ENCODE measurements at places on chromosomes 16 and 17.

GRCh38 chr17:76562734-76563148 is 22.9 kb downstream of the PRCD start:
- DNase-seq = no peak

GRCh38 chr16:68776821-68777485 is 39.9 kb downstream of the CDH1 start:
- no peak for DNase-seq

DNA sequence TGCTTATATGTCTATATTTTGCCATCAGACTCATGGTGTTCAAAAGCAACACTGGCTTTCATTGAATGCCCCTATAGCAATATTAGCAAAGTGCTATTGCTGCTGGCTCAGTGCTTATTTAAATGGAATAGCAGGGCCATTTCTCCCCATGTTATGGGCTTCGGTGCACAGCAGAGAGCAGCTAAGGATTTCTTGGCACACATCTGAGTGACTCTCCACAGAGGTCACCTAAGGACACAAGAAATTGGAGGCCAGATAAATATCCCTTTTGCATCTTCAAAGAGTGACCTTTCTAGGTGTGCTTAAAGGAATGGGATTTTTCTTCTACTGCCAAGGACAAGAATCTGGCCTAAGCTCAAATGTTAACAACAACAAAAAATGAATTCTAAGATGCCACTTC is 751.8 kb downstream of the CDH11 start:
- DNase-seq = no peak

DNA sequence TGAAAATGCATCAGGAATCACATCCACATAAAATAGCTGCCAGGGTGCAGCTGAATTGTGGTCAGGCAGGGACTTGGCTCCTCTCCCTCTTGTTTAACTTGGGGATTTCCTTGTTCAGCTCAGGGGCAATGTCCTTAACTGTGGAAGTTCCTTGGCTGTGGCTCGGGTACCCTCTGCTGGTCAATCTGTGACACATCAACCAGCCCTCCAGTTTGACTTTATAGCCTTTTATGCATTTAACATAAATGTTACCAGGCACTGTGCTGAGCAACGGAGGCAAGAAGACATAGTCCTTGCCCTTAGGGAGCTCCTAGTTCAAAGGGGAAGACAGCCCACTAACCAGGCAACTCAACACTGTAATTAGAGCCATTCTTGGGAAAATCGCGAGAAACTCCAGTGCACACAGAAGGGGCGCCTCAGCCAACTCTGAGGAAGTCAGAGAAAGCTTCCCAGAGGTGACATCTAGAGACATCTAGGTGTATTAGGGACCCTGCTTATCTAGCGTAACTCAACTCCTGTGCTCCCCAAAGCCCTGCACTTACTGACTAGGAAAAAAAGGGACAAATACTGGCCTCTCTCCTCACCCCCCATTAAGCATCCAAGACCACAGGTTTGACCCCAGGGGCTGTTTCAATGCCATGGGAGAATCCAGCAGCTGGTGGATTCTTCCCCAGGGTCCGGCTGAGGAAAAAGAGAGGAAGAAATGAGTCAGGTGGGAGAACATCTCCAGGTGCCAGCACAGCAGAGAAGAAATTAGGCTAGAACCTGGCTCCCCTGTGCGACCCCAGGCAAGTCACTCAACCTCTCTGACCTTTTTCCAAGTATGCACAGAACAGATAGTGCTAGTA is 17.3 kb upstream of the EEF2K start:
- no peak for DNase-seq

DNA sequence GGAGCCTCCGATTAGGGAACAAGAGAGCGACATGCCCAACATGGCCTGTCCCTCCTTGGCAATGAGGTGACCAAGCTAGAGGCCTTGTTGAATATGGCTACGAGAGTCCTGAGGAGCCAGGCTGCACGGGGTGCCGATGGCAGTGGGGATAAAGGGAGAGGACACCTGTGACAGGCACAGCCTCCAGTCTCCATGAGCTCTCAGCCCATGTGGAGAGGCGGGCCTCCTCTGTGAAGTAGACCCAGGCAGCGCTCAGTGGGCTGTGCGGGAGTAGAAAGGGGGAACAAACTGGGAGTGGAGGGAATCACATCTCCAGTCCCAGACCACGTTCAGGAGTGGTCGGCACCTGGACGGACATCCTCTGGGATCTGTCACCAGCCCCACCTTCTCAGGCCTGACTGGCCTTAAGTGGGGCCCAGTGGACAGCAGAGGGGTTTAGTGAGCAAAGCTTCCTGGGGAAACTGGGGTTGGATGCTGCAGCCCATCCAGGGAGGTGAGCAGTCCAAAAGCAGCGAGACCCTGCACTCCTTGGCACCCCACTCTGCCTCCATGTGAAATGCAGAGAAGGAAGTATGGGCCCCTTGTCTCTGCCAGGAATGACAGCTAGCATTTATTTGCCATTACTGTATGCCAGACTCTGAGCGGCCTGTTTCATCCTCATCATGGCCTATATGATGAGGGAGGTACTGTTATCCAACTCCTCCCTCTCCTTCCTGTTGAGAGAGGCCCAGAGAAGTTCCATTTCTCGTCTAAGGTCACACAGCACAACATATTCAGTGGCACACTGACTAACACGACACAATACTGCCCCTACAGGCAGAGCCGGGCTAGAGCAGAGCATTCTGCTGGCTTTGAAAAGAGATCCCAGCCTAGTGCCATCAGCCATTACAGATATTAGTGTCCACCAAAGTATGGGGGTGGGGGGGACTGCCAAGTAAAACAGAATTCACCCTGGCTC is 4.5 kb upstream of the TMEM92 start:
- DNase-seq = peak; percentile 55

DNA sequence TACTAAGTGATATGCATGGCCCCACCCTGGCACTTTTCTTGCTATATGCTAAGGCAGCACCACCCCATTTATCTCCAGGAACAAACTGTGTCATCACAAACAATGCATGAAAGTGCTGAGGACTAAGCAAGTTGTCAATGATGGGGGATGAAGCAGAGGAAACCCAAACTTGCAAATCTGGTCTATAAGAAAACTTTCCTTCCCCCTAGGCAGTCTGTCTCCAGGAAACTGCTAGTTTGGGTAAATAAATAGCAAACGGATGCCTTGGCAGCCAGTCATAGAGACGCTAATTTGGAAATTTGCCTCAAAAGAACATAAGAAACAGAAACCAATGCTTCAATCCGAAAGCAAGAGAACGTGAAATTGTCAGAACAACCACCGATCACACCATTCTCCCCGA is 5.6 kb upstream of the HSBP1 start:
- no peak for DNase-seq

GRCh38 chr16:4814542-4815173 is 12.2 kb upstream of the ROGDI start:
- DNase-seq = no peak

GRCh38 chr17:40956401-40957254 is 10.1 kb downstream of the KRT39 start:
- DNase-seq = no peak

DNA sequence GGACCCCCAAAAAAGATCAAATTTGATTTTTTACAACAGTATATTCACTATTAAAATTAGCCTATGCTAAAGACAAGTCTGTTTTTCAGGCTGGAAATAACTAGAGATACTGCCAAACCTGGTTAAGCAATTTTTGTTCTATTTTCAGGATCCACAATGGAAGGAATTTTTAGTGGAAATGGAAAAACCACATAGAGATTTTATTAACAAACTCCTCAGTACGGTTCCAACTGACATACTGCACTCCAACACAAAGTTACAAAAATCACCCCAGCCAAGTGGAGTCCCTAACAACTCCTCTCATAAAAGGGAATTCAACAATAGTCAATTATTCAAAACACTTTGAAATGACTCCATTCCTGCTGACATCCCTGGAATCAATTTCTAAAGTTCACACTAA is 101.6 kb upstream of the TOB1 start:
- DNase-seq = no peak

DNA sequence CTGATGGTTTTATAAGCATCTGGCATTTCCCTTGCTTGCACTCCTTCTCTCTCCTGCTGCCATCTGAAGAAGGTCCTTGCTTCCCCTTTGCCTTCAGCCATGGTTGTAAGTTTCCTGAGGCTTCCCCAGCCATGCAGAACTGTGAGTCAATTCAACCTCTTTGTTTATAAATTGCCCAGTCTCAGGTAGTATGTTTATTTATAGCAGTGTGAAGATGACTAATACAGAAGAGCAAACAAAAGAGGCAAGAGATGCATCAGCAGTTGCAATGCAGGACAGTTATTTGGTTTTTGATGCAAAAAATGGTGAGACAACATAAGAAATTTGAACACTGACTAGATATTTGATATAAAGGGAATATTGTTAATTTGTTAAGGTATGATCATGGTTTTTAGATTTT is 16.8 kb downstream of the TMEM100 start:
- no peak for DNase-seq

DNA sequence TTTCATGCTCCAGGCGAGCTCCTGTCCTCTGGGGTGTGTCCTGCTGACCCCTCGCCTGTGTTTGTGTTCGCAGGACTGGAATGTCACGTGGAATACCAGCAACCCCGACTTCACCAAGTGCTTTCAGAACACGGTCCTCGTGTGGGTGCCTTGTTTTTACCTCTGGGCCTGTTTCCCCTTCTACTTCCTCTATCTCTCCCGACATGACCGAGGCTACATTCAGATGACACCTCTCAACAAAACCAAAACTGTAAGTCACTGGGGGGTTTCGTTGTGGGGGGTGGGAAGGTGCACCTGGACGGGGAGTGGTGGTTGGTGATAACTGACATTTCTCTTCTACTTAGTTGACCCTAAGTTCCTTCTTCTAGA is 58.3 kb downstream of the ABCC1 start:
- DNase-seq = no peak

DNA sequence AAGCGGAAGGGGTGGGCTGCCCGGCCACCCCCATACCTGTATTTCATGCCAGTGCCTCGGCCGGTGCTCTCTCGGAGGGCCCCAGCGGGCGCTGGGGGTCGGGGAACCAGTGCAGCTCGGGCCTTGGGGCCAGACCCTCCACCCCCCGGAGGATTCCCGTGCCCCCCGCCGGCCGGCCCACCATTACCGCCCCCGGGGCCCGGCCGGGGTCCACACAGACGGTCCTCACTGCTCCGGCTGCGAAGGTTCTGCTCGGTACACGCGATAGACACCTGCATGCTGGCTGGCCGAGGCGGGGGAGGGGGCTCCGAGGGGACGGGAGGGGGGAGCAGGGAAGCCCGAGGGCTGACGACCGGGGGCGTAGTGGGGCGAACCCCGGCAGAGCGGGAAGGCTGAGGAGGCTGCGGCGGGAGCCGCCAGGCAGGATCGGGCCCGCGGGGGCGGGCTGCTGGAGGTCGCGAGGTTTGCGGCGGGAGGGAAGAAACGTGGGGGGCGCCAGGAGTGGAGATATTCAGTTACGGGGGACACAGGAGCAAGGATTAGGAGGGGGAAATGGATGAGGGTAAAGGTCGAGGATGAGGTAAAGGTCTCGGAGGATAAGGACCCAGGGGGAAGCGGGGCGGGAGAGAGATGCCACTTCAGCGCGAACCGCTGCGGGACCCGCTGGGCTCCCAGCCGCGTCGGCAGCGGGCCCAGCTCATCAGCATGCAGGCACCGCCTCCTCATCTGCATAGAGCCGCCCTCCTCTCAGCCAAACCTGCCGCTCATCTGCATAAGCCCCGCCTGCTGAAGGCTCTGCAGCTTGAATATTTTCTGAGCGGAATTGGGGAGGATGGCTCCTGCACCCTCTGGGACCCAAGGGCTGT is at the start of gene KCNAB3:
Gene KCNAB3 (minus strand): TSS at position 699 of the 866 bp plus-strand sequence. CDS start 421 bp downstream, at position 278.
- DNase-seq = no peak

DNA sequence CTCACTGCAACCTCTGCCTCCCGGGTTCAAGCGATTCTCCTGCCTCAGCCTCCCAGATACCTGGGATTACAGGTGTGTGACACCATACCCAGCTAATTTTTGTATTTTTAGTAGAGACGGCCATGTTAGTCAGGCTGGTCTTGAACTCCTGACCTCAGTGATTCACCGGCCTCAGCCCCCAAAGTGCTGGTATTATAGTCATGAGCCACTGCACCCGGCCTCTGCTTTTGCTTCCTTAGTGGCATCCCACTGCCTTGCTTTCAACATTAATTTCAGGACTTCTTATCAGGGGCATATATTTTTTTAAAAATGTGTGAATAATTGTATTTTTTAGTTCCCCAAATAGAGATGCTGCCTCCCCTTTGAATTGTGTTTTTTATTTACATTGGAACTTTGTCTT is 98.8 kb downstream of the SYCE1L start:
- DNase-seq = no peak

- DNase-seq = no peak
Observed at GRCh38 chr17:37097154-37097553, 148.4 kb downstream of the AATF start.

DNA sequence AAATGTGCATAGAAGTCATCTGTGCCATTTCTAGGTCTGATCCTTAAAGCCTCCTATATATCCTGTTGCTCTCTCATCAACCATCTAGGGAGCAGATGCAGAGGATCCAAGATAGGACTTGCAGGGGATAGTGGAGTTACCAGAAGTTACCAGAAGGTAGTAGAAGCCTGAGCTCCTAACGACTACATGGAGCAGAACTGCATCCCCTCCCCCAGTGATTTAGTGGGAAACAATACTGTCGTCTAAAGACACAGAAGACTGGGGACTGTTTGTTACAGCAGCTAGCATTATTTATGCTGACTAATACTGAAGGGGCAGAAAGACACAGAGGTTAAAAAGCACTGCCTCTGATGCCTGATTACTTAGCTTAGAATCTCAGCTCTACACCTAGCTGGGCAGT is 15.8 kb downstream of the GP2 start:
- DNase-seq = no peak

- DNase-seq = no peak
Observed at GRCh38 chr16:79482011-79482410, 118.5 kb downstream of the MAF start.

DNA sequence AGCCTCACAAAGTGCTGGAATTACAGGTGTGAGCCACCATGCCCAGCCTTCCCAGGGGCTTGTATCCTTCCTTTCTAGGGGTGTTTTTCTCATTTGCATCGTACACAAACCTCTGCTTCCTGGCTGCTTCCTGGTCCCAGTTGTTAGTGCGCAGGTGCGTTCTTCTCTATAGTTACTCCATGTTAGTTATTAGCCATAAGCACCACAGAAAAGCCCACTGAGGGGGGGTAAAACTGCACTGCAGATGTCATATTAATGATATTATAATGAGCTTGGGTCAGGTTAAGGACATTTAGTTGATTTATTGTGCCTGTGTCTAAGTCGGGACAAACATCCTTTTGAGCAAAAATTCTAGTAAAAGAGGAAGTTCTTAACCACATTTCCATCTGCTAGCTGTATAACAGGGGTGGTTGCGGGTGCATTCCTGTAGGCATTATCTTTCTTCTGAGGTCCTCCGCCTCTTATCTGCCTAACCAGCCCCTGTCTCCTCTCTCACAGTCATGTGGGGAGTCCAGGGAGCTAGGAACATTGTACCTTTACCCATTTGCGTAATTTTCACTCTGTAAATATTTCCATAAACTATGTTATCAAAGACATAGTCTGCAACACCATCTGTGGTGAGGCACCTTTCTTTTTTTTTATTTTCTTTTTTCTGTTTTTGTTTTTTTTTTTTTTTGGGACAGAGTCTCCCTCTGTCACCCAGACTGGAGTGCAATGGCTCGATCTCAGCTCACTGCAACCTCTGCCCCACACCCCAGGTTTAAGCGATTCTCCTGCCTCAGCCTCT is 23.6 kb upstream of the ATF7IP2 start:
- no peak for DNase-seq

GRCh38 chr17:74737299-74738050 is 419 bp downstream of the RAB37 start:
- no peak for DNase-seq
